ENCODE measurements at places on chromosomes 12 and 14.

- DNase-seq: no peak
These were observed 157.8 kb downstream of the RBM19 start for GRCh38 chr12:113808095-113808951.

DNA sequence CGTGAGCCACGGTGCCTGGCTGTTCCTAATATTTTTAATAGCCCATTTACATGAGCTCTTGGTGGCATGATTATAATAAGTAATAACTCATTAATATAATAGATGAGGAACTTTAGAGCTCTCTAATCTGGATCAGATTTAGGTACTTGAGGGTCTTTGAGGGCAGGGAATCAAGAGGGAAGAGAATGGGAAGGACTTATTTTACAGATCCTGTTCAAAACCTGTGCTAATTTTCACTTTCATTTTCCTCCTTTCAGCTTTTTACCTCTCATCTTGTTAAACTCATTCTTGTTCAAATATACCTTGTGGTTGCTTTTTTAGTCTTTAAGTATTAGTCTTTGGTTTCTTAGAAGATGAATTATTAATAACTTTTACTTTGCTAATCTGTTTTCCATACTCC lies 5.6 kb downstream of the NECAP1 start:
- no peak for DNase-seq

GRCh38 chr14:32865827-32866376 lies 72.8 kb upstream of the NPAS3 start:
- no peak for DNase-seq

DNA sequence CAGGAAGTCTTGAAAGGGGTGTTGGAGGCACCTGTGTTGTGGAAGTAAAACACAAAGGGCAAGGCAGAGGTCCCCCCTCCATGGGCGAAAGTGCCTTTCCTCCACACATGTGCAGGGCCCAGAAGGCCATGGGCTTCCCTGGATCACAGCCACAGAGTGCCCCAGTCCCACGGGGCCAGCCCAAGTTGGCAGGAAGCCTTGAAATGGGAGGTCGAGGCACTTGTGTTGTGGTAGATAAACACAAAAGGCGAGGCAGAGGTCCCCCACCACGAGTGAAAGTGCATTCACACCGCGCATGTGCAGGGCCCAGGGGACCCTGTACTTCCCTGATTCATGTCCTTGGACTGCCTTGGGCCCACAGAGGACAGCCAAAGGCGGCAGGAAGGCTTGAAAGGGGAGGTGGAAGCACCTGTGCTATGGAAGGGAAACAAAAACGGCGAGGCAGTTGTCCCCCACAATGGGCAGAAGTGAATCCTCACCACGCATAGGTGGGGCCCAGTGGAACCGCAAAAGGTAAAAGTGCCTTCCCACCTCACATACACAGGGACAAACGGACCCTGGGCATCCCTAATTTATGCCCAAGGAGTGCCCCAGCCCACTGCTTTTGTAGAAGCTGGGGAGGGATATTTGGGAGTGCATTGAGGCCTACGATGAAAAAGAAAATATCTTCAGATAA lies 585.4 kb downstream of the ALG10 start:
- no peak for DNase-seq

- no peak for DNase-seq
These were observed 3.8 kb upstream of the KRT85 start for GRCh38 chr12:52370926-52371608.

- DNase-seq: no peak
These were observed 1.6 kb downstream of the NXPH4 start for GRCh38 chr12:57218030-57218853.

GRCh38 chr14:95577067-95577800 lies 42.4 kb downstream of the GLRX5 start:
- DNase-seq: no peak

DNA sequence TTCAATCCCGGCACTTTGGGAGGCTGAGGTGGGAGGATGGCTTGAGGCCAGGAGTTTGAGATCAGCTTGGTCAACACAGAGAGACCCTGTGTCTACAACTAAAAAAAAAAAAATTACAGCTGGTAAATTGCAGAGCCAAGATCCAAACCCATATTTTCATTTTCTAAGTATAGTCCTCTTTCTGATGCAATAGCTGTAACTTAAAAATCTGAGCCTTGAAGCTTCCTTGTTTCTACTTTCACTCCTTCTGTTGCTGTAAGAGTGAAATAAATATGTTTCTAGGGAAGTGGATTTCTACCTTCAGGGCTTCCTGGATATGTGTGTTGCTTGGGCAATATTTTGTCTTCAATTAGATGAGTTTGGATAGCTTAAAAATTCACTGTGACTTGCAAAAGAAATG lies 42.0 kb upstream of the PRICKLE1 start:
- no peak for DNase-seq

DNA sequence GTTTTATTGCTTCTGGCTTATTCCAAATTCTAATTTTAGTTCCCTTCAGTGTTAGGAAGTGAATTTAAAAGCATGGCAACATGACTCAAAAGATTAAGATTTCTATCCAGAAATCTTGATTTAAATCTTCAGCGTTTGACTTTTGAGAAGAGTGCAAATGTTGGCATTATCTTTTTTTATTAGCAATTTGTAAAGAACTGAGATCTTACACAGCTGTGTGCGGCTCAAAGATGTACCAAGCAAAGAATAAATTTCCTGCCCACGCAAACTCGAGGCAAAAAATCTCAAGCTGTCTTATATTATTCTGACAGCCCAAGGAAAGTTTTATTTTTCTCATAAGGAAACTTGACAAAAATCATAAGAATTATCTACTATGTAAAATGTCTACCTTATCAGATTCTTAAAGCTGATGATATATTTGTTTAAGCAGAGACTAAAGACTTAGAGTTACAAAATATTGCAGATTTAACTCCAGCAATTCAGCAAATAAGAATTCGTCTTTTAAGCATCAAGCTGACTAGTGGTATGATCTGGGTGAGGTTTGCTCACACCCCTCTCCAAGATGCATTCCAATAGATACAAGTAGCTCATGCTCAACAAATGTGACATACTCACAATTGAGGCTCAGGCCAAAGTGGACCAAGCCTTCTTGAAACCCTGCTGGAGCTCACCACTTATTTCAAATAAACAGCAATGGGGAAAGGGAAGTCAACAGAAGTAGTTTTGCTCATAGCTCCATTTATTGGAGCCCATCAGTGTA lies 47.4 kb upstream of the POC1B start:
- DNase-seq: no peak

- DNase-seq: no peak
These were observed 403 bp upstream of the PNP start for GRCh38 chr14:20468764-20469241.

- DNase-seq: no peak
These were observed 55.2 kb upstream of the DLK1 start for GRCh38 chr14:100671386-100671901.

DNA sequence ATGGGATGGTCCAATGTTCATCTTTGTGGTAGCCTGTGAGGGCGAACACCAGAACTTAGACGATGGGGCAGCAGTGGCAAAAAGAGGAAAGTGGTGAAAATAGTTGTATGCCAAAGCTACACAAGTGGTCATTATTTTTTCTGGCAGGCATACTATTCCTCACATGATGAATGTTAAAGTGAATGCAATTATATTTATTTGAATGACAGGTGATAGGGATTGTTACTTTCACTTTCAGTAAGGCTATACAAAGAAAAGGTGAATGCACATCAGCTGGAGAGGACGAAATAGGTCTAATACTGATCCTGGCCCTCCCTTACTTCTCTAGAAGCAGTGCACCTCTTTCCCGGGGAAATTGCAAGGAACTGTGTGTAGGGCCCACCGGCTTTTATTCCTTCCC lies 470.1 kb downstream of the TMTC2 start:
- DNase-seq: no peak

GRCh38 chr12:113226696-113227568 lies 5.7 kb downstream of the TPCN1 start:
- DNase-seq: no peak

GRCh38 chr12:89140141-89140540 lies 212.2 kb downstream of the DUSP6 start:
- no peak for DNase-seq

GRCh38 chr12:104687823-104688573 lies 231.2 kb downstream of the CHST11 start:
- no peak for DNase-seq

DNA sequence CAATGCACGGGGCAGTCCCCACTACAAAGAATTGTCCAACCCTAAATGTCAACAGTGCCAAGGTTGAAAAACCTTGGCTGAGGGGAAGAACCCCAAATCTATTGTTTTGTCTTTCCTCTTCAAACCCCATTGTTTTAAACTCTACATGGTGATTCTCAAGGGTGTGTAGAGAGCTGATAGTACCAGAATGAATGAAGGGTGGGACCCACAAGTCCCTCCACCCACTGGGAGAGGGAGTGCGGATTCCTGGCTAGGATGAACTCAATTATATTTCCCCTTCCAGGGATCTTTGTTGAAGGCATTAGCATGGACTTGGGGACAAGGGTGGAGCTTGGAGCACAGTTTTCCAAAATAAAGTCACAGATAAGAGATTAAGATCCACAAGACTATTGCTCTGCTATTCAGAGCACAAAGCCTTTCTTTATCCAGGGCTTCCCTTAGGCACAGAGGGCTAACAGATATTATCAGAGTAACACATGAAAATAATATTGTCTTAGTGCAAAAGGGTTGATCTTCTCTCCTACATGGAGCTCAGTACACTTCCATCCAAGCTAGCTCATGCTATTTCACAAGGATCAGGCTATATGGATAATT lies 755.1 kb upstream of the TBX3 start:
- no peak for DNase-seq

GRCh38 chr14:103890052-103890371 lies 38.2 kb upstream of the TDRD9 start:
- no peak for DNase-seq

DNA sequence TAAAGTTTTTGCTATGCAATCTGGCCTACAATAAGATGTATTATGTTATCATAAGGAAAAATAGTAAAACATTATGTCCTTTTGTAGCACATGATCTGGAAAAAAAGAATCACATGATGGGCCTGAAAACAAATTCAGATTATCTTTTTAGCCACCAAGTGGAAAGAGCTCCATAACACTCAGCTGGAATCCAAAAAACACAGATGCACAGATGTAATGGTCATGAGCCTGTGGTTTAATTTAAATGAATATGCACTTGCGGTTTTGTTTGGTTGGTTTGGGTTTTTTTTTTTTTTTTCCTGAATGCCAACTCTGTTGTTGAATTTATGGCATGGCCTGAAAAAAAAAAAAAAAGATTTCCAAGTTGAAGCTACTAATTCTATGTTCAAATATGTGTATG lies 4.1 kb downstream of the KCNC2 start:
- no peak for DNase-seq

GRCh38 chr12:122421821-122422729 lies at the start of gene CLIP1:
Gene CLIP1, minus strand, starts transcription at chr12:122422669. Its CDS starts 42,217 bp downstream, at chr12:122380452.
- DNase-seq: no peak

GRCh38 chr14:20419419-20419818 lies 6.1 kb upstream of the TEP1 start:
- no peak for DNase-seq

GRCh38 chr12:42691991-42692557 lies 102.5 kb upstream of the PRICKLE1 start:
- DNase-seq: no peak

- DNase-seq: no peak
These were observed 379.6 kb downstream of the FLRT2 start for GRCh38 chr14:85909581-85909980.

- DNase-seq: no peak
These were observed 219.2 kb upstream of the TBX3 start for GRCh38 chr12:114903083-114903691.

GRCh38 chr12:79378496-79378895 lies 312.3 kb downstream of the PAWR start:
- no peak for DNase-seq

- no peak for DNase-seq
These were observed 614.8 kb downstream of the DIO2 start for GRCh38 chr14:79596551-79596950.

DNA sequence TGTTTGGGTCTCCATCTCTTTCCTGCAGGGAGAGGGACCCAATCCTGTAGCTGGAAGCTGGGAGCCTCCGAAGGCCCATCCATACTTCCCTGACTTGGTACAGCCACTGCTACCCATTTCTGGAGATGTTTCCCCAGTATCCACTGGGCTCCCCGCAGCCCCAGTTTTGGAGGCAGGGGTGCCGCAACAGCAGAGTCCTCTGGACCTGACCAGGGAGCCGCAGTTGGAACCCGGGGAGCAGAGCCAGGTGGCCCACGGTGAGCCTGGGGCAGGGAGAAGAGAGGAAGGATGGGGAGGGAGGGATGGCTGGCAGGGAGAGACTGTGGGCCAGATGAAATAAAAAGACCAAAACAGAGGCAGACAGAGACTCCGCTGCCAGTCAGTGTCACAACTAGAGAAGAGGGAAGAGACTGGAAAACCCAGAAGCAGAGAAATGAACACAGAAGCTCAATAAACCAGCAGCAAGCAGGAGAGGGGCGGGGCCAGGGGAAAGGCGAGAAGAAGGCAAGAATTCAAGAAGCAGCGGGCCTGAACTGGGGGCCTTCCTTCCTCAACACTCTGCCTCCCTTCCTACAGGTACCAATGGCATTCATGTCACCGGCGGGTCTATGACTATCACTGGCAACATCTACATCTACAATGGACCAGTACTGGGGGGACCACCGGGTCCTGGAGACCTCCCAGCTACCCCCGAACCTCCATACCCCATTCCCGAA lies 6.3 kb downstream of the LTBR start:
- no peak for DNase-seq

DNA sequence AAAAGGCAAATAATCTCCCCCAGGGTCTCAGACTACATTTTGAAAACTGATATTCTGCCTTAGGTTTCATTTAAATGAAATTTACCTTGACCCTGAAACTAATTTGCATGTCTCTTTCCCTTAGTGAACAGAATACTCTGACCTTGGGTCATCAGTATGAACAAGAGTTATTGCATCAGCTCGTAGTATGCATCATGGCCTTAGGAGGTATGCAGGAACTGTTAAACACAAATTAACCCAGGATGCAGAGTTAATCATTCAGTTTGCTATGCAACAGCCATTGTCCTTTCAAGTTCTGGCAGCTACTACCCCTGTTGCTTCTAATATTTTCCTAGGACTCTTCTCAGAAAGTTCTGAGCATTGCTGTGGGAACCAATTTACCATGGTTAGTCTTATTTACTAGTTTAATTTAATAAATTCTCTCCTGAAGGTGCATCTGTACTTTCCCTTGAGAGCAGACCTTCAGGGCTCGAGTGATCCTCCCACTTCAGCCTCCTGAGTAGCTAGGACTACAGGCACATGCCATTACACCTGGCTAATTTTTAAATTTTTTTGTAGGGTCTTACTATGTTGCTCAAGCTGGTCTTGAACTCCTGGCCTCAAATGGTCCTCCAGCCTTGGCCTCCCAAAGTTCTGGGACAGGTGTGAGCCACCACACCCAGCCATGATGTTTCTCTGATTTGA lies 126.7 kb downstream of the TTC6 start:
- no peak for DNase-seq

DNA sequence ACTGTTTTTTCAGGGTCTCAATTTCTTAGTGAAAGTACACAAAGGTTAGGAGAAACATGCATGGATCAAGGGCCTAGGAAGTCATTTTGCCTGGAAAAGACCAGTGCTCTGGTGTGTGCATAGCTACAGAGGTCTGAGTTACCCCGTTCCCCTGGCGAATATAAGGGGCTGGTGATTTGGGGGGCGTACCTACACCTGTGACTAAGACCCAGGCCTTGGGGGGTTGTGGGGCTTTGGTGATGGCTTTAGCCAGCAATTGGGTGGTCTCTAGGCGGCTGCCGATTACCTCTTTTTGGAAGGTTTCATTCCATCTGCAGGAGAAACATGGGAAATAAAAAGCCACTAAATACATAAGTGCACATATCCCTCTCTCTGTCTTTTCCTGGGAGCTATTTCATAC lies 1.1 kb downstream of the SDR39U1 start:
- DNase-seq: no peak

GRCh38 chr12:127149226-127149964 lies 1117.6 kb upstream of the TMEM132C start:
- DNase-seq: no peak
